ENCODE measurements at places on chromosomes 7 and 10.

DNA sequence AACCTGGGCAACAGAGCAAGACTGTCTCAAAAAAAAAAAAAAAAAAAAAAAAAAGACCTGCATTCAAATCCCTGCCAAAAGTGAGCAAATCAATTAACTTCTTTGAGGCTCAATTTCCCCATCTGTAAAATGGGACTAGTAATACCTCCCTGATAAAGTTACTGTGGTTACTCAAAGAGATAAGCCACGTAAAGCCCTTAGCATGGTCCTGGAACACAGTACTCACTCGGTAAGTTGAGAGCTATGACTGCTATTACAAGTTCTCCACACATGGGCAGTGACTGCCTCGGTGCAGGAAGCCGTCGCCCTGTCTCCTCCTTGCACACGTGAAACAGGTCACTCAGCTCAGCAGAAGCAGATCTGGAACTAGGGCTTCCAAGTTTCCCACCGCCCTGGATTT lies 37.9 kb downstream of the DDIT4 start:
- no peak for DNase-seq

DNA sequence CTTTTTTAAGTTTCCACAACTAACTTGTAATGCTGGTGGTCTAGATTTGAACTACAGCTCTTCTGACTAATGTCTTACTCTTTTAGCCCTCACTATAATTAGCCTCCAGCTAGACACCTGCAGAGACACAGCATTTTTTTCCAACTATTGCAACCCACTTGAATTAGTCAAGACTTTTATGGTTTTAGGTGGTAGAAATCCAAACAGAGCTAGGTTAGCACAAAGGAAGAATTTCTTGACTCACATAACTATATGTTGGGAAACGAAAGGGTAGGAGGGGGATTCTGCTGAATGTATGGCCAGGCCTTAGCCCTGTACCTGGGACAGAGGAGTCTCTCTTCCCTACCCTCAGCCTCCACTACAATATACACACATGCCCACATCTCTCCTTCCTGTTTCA lies 586.1 kb downstream of the INHBA start:
- DNase-seq, result no peak

GRCh38 chr10:114034923-114035645 lies 8.6 kb upstream of the ADRB1 start:
- DNase-seq, result no peak

DNA sequence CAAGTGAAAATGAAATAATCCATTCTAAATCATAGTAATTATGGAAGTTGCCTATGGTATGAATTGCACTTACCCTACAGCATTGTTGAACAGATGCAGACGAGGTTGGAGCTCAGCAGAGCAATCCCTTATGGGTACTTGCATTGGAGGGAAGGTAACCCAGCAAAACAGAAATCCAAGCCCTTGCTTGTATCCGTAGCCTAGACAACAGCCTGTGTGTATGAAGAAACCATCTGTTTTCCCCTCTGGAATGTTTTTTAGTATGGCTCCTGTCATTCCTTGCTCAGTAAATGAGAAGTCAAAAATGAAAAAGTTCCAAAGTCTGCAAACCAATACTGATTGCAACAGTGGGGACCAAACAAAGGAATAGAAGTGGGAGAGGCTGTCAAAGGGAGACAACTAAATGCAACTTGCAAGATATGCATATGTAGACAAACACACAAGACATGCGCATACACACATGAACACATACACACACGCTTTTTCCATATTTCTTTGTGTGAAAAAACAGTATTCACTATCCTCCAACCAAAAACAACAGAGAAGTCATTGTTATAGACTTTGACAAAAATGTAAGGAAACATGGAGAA lies 260.8 kb downstream of the DYNC1I1 start:
- DNase-seq, result no peak

DNA sequence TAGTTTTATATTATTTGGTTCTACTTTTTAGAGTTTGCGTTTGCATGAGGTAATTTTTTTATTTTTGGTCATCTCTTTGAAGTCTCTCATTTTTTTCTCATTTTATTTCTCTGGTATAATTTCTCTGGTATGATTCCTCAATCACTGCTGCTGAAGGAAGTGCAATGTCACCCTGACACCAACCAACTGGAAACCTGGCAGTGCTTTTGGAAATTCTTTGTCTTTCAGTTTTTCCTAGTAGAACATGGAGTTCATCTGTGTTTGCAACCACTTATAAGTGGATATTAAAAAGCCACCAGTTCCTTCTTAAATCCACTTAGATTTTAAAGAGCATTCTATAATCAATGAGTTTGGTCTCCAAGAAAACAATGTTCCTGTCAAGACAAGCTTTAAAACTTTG lies 291.8 kb downstream of the PRKG1 start:
- no peak for DNase-seq

DNA sequence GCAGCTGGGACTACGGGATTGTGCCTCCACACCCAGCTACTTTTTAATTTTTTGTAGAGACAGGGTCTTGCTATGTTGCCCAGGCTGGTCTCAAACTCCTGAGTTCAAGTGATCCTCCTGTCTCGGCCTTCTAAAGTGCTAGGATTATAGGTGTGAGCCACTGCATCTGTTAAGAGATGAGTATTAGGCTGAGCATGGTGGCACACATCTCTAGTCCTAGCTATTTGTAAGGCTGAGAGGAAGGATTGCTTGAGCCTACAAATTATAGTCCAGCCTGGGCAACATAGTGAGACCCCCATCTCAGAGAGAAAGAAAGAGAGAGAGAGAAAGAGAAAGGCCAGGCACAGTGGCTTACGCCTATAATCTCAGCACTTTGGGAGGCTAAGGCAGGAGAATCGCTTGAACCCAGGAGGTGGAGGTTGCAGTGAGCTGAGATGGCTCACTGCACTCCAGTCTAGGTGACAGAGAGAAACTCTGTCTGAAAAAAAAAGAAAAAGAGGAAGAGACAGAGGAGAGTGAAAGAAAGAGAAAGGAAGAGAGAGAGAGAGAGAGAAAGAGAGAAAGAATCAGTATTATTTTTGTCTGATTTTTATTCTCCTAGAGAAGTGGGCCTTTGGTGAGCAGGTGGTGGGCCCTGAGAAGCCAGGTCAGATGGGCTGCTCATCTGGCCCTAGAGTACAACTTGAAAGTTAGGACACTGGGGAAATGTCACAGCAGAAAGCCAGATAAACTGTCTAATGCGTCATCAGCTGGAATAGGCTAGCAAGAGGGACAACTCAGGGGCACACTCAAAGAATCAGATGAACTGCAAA lies 58.2 kb upstream of the ZRANB1 start:
- DNase-seq, result no peak

DNA sequence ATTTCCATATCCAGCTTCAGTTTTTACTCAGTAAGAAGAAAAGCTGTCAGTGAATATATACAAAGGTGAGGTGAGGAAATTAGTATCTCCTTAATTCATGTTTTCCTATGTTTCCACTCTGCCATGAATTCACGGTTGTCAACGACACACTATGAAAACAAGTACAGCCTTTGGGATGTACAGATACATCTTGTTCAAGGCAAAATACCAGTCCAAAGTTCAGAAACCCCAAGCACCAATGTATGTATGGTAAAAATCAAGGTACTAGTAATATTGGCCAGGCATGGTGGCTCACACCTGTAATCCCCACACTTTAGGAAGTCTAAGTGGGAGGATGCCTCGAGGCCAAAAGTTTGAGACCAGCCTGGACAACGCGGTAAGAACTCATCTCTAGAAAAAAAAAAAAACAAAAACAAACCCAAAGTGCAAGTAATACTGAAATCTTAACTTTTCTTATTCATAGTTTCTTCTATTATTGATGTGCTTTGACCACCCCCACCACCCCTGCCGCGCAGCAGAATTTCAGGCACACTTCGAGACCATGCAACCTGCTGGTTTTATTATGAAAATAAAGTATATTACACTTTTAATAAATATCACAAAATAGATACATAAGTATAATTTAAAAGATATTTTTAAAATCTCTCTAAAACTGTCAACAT lies 3.5 kb downstream of the ESYT2 start:
- no peak for DNase-seq

DNA sequence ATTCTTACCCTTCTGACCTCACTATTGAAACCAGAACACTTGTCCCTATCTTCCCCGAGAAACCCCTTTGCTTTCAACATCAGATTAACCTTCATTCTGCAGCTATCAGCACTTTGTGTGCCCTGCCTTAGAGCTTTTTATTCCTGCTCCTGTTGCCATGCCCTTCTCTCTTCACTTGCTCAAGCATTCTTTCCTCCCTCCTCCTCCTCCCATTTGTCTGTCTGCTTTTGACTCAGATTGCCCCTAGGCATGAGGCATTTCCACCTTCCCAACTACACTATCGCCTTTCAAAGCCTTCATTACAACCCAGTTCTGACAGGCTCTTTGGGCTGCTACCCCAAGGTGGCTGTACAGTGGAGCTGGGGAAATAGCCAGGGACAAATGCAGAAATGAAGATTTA lies 143.3 kb downstream of the SLC25A13 start:
- no peak for DNase-seq

DNA sequence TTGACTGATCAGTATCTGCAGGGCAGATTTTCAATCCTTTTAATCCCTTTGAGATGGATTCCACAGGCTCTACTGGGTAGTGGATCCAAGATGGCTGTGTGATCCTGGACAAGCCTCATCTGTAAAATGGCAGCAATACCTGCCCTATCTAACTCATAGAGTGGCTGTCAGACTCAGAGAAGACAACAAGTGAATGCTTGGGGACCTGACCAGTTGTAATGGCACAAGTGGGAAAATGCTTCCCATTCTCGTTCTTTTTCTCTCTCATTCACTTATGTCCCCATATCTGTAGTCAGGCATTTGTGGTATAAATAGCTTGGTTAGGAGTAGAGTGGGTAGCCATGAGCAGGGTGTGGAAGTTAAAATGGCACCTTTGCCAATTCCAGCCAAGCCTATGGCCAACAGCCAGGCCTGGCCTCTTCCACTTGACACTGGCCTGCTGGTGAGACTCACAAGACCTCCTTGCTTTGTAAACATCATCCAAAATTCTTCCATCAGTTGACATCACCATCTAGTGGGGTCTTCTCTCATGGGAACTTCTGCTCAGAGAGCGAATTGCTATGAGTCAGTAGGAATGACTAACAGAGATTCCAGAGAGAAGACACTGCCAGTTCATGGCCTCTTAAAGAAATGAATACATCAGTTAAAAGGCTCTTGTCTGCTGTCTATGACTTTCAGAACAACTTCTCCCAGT lies 150.1 kb downstream of the PLPP4 start:
- DNase-seq, result no peak

DNA sequence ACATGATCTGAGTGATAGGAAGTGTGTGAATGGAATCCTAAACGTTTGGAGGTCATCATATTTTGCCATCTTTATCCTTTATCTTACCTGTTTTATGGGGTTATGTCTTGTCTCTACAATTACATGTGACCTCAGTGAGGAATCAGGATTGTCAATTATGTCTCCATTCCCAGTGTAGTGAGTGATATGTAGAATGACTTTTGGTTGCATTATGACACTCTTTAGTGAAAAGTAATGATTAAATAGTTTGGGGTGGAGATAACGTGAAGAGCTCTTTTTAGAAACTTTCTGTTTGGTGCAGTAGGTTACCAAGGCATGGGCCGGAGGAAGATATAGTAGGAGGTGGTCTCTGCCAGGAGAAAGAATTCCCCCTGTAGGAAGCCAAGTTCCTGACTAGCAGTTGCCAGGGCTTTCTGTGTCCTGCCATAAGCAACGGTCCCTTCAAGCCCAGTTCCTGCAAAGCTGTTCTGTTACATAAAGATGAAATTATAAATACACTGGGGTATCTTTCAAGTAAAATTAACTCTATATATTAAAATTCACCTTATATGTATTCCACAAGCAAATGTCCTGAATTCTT lies 228.2 kb downstream of the NSUN6 start:
- no peak for DNase-seq

Measured in retinal pigment epithelial cell (primary cell).